Karpas-422 (cell line): ENCODE measurements at places on chromosomes 4 and X. TPM values are rescaled to one million over a fixed set of nuclear protein-coding genes. Genes with fewer than 3 reads are reported as not detected.
A peak's percentile ranks its signal among the peaks of the same experiment; 100 is the strongest.

Gene IL21
- total RNA-seq, result not detected in 2 replicates

Gene ADGRL3
- total RNA-seq, result not detected in 2 replicates

Gene AADAT
- not detected in 2 replicates for total RNA-seq

Gene DIPK2B
- not detected in 2 replicates for total RNA-seq

Gene ZXDB
- total RNA-seq, result 7.7 and 13.6 TPM in 2 replicates

- no peak for DNase-seq
These were observed 55.4 kb downstream of the UGT2B4 start for GRCh38 chr4:69440308-69440707.

DNA sequence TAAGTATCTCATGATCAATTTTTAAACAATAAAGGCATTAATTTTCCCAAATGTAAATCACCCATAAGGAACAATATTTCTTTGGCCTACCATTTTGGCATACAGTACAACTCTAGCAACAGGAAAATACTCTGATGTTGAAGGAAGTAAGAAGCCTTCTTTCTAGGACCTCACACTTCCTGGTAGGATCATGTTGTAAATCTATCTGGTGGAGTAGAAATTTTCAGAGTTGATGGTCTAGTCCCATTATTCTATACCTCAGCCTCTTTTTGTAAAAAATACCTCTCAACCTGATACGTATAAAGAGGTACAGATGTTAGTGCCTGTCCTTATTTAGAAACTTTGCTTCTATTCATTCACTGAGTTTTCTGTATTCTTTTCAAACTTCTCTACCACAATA, 40.2 kb upstream of the GRID2 start:
- DNase-seq, result no peak

GRCh38 chrX:67734111-67734753, 190.4 kb downstream of the AR start:
- DNase-seq, result peak; percentile 81

- DNase-seq, result peak; percentile 12
These were observed 418.8 kb downstream of the BCOR start for GRCh38 chrX:39678914-39679313.

DNA sequence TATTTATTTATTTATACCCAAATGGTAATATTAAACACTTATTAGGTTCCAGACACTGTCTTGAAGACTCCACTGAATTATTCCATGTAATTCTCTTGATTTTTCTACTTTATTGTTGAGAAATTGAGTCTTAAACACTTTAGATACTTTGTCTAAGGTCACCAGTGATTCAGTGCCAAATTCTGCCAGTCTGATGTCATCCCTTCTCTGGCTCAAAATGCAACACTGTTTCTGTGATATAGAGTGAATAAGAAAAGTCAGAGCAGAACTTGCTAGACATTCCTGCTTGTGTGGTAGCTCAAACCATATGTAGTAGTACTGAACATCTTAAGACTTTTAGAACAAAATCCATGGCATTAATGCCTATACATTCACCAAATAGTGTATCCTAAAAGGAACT, 164.3 kb downstream of the GABRB1 start:
- no peak for DNase-seq

DNA sequence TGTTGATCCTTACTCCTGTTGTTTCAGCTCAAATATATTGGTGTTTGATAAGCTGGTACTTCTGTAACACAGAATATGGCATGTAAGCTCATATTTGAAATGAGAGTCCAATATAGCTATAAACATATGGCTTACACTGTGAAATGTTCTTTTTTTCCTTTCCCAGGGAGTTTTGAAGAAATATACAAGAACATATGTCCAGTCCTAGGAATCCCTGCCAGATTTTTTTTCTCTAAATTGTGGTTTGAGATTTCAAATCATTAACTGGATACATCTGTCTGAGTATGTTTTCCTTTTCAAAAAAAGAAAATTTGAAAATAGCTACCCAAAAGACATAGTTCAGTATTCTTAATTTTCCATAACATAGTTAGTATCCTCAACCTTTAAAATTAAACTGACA, 60.2 kb downstream of the HMGB2 start:
- peak; percentile 4 for DNase-seq

- no peak for DNase-seq
These were observed 343.5 kb upstream of the GATB start for GRCh38 chr4:152104356-152104755.

- peak; percentile 85 for DNase-seq
These were observed 16.2 kb downstream of the AWAT2 start for GRCh38 chrX:70033348-70034051.

- DNase-seq, result no peak
These were observed 19.9 kb downstream of the AR start for GRCh38 chrX:67563469-67564448.

GRCh38 chrX:119181491-119181890, 53.9 kb upstream of the KIAA1210 start:
- DNase-seq, result no peak

DNA sequence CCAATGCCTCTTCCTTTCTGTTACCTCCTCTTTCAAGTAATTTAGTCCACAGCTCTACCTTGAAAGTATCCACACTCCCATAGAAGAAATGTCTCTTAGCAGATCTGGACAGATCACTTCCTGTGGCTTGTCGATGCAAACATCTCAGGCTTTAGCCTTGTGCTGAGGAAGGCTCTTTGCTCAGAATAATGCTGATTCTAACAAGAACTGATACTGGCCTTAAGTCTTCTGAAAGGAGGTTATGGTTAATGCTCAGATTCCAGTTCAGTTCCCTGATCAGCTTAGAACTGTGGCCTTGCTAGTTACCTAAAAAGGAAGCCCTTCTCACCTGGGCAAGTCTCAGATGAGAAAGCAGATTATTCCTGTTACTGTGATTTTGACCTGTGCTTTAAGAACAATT, 230.1 kb upstream of the FAT4 start:
- DNase-seq, result no peak

- no peak for DNase-seq
These were observed 37.8 kb downstream of the ANKRD17 start for GRCh38 chr4:73220815-73221214.

- DNase-seq, result no peak
These were observed 58.2 kb downstream of the PDE5A start for GRCh38 chr4:119570401-119570800.

GRCh38 chr4:3868211-3869173, 102.3 kb downstream of the ADRA2C start:
- peak; percentile 53 for DNase-seq

GRCh38 chrX:132257116-132257515, 37.9 kb upstream of the RAP2C start:
- DNase-seq, result no peak

- no peak for DNase-seq
These were observed 108.4 kb downstream of the EDA start for GRCh38 chrX:69724307-69724706.

- DNase-seq, result peak; percentile 56
These were observed 151.8 kb downstream of the TSPAN5 start for GRCh38 chr4:98506462-98507132.

- no peak for DNase-seq
These were observed 40.0 kb downstream of the ARSD start for GRCh38 chrX:2889045-2889605.
